Esophagus muscularis mucosa (tissue), 4 donors: ENCODE measurements at places on chromosomes 6 and 20. TPM values are rescaled to one million over a fixed set of nuclear protein-coding genes. Genes with fewer than 3 reads are reported as not detected.

MARCKS gene
- total RNA-seq, result 31.1 TPM

IPCEF1 gene
- total RNA-seq, result 0.83 TPM

GRCh38 chr6:136169394-136170148, 80.5 kb downstream of the MTFR2 start:
- H3K4me1 ChIP-seq, result peaks cover 13% of the 10 kb centered on the region
- H3K27me3 ChIP-seq, result no peaks in the 10 kb centered on the region
- H3K27ac ChIP-seq, result no peak overlapping the region

DNA sequence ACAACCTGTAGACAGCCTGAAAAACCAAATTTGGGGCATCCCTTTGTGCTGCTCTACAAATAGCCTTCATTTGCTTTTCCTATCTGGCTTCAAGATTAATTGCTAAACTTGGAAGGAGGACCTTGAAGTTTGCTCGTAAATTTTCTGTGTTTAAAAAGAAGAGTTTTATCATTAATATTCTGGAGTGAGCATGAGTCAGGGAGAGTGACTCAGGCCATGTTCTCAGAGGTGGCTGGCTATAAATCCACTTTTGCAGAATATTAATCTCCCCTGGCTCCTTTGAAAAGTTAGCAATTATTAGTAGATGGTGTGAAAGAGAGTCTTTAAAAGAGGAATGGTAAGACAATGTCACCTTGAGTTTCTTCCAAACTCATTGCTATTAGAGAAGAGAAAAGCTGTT, 91.0 kb downstream of the ANKEF1 start:
- H3K4me1 ChIP-seq, result no peaks in the 10 kb centered on the region
- DNase-seq, result no peak
- no peaks in the 10 kb centered on the region for H3K36me3 ChIP-seq
- H3K27ac ChIP-seq, result no peak overlapping the region

DNA sequence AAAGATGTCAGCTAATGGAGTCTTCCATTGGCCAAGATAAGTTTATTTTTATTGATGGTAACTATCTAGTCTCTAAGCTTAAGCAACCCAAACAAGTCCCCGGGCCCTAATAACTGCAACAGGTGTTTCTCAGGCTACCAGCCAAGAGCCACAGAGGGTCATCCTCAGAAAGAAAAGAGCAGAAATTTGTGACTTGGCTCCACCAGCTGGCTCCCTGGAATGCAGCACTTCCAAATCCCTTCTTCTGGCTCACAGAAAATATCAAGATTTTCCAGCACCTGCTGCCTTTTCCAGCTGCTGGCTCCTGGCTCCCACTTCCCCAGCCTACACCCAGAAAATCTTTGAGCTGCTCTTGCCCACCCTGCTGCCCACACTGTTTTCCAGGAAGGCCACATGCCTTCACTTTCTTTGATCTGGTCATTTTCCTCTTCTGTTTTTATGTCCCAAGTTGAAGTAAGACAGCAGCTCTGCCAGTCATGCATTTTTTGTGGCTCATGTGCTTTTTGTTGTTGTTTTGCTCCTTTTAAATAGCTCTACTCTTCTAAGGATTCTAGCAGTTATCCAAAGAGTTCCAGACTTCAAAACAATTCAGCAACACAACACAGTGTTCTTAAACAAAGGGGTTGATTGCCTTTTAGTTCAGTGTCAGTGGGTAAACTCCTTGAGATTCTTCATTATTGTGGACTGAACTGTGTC, 151.0 kb upstream of the SMLR1 start:
- H3K27ac ChIP-seq, result no peak overlapping the region
- H3K4me1 ChIP-seq, result no peaks in the 10 kb centered on the region
- H3K27me3 ChIP-seq, result no peaks in the 10 kb centered on the region

- H3K4me3 ChIP-seq, result no peak overlapping the region
- no peaks in the 10 kb centered on the region for H3K27me3 ChIP-seq
- no peaks in the 10 kb centered on the region for H3K36me3 ChIP-seq
- DNase-seq, result no peak
- no peak overlapping the region for H3K27ac ChIP-seq
Measured at GRCh38 chr6:51928320-51928719, 159.1 kb downstream of the PKHD1 start.

- H3K4me1 ChIP-seq, result no peaks in the 10 kb centered on the region
- H3K27me3 ChIP-seq, result no peaks in the 10 kb centered on the region
- no peaks in the 10 kb centered on the region for H3K36me3 ChIP-seq
- no peak for DNase-seq
Measured at GRCh38 chr20:54152227-54153040, 21.4 kb downstream of the CYP24A1 start.

- no peaks in the 10 kb centered on the region for H3K36me3 ChIP-seq
- DNase-seq, result no peak
- H3K27me3 ChIP-seq, result no peaks in the 10 kb centered on the region
- no peak overlapping the region for H3K4me3 ChIP-seq
- H3K27ac ChIP-seq, result no peak overlapping the region
- H3K4me1 ChIP-seq, result no peaks in the 10 kb centered on the region
Measured at GRCh38 chr6:146194434-146194833, 165.6 kb downstream of the GRM1 start.

DNA sequence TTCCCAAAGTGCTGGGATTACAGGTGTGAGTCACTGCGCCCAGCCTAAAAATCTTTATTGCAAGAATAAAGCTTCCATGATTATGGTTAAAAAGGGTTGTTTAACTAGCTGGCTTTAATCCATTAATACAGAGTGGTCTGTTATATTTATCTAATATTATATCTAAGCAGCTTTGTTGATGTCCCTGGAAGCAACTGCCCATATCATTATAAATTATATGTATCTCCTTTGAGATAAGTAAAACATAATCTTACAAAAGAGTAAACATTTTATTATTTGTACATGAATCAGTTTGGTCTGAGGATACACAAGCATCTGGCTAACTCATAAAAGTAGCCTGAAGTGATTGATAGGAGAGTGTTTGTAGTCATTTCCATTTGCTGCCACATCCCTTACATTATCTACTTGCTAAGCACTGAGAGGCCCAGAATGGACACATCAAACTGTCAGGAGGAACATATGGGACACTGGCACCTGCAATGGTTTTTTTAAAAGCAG, 46.9 kb downstream of the TRAF3IP2 start:
- peak overlapping the region; percentile 87 for H3K27ac ChIP-seq
- H3K36me3 ChIP-seq, result peaks cover 5% of the 10 kb centered on the region
- no peaks in the 10 kb centered on the region for H3K27me3 ChIP-seq
- no peak for DNase-seq

DNA sequence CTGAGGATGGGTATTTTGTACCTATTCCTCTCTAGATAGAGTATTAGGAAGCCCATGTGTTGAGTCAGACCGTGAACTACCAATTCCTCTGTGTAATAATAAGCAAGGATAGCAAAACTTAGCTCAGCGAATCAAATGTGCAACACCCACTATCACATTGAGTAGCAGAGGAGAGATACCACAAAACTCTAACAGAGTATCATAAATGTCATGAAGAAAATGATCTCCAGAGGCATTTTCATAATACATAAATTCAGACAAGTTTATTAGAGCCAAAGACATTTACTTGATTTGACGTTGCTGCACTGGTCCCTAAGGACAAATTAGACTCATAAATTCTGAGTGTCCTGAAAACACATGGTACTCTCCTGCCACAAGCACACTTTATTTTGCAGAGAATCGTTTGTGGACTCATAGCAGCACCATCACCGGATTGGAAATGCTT, 245.2 kb downstream of the HAO1 start:
- no peak for DNase-seq
- no peaks in the 10 kb centered on the region for H3K4me1 ChIP-seq
- no peak overlapping the region for H3K4me3 ChIP-seq
- no peak overlapping the region for H3K27ac ChIP-seq

- DNase-seq, result no peak
- H3K27me3 ChIP-seq, result no peaks in the 10 kb centered on the region
- peaks cover 12% of the 10 kb centered on the region for H3K4me1 ChIP-seq
- H3K36me3 ChIP-seq, result no peaks in the 10 kb centered on the region
Measured at GRCh38 chr6:73747289-73747688, 51.3 kb downstream of the CD109 start.

DNA sequence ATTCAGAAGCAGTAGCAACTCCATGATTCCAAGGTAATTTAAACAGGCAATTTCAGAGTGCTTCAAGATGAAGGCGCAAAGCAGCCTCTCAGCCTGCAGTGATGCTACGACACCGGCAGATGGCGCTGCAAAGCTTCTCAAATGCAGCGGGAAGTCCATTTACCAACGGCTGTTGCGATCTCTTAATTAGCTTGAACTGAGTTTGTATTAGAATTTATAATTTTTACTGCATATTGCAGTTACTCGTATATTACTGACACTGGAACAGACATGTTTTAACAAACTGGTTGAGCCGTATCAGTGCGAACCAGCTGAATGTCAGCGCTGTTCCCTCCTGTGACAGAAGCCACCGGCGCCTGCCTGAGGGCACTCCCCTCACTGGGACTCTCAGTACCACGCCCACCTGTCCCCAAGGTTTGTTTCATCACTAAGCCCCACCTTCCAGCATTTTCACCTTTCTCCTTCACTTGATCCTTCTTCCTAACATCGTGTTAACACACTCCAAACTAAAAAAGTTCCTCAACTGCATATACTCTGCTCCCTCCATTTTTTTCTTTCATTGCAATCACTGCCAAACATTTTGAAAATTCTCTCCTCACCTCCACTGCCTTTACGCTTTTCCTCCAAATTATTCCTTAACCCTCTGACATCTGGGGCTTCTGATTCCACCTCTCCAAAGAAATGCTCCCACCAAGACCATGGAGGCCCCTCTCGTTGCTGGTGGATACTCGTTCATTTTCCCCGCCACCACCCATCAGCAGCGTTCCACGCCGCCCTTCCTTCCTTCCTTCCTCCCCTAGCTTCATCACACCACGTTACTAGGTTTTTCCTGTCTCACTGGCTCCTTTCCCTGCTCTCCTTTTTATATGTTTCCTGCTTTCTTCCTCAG, 14.5 kb downstream of the GNL1 start:
- DNase-seq, result peak; percentile 94
- H3K27me3 ChIP-seq, result no peaks in the 10 kb centered on the region
- H3K4me3 ChIP-seq, result peak overlapping the region; percentile 34
- H3K27ac ChIP-seq, result peak overlapping the region; percentile 40
- peaks cover 8% of the 10 kb centered on the region for H3K4me1 ChIP-seq

DNA sequence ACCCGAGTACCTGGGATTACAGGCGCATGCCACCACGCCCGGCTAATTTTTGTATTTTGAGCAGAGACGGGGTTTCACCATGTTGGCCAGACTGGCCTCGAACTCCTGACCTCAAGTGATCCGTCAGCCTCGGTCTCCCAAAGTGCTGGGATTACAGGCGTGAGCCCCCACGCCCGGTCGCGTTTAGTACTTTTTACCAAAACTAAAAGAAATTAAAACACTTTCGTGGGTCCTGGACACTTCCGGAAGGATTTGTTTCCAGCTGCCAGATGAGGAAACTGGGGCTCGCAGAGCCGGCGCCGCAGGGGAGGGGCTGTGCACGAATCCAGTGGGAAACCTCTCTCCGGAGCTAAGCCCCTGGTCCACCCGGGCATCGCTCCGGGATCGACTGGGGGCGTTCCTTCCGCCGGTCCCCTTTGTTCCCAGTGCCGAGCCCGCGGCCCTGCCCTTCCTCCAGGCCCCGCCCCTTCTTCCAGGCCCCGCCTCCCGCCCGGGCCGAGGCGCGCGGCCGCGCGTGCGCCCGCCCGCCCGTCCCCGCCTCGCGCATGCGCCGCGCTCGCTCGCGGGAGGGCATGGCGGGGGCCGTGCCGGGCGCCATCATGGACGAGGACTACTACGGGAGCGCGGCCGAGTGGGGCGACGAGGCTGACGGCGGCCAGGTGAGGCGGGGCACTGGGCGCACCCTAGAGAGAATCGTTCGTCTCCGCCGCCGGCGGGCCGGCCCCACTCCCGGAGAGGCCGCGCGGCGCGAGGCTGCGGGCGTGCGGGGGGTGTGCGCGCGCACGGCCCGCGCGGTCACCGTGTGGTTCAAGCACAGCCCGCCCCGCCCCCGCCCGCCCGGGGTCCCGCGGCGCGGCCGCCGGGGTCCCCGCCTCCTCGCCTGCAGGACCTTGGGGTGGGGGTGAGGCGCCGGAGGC, at the start of gene NELFCD:
Gene NELFCD (plus strand): TSS at position 546 of the 917 bp plus-strand sequence. CDS start 54 bp downstream, at position 600.
- H3K27me3 ChIP-seq, result no peaks in the 10 kb centered on the region
- peaks cover 4% of the 10 kb centered on the region for H3K36me3 ChIP-seq
- peak within 1 kb of the TSS; percentile 81 for H3K27ac ChIP-seq
- DNase-seq, result peak; percentile 94
- H3K4me1 ChIP-seq, result peaks cover 33% of the 10 kb centered on the region

DNA sequence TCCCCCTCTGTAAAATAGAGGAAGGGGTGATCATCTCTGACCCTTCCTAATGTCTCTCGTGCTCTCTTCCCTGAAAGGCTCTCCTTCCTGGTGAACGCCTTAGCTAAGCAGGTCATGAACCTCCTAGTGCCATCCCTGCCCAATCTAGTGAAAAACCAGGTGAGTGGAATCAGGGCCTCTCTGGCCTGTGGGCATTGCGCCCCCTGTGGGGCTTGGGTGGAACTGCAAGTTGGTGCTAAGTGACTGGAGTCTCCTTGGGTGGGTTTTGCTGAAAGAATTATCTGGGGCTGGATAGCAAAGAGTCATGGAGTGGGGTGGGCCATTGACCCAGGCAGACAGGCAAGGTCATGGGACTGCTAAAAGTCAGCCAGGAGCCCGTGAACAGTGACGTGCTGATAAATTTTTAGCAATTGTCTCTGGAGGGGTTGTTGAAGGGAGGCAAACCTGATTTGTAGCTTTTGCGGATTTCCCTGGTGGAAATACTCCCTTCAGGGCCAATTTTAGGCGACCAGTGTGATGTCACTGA, 8.9 kb downstream of the BPIFB1 start:
- H3K4me1 ChIP-seq, result no peaks in the 10 kb centered on the region
- H3K27ac ChIP-seq, result no peak overlapping the region
- no peaks in the 10 kb centered on the region for H3K27me3 ChIP-seq
- no peak overlapping the region for H3K4me3 ChIP-seq
- H3K36me3 ChIP-seq, result no peaks in the 10 kb centered on the region

DNA sequence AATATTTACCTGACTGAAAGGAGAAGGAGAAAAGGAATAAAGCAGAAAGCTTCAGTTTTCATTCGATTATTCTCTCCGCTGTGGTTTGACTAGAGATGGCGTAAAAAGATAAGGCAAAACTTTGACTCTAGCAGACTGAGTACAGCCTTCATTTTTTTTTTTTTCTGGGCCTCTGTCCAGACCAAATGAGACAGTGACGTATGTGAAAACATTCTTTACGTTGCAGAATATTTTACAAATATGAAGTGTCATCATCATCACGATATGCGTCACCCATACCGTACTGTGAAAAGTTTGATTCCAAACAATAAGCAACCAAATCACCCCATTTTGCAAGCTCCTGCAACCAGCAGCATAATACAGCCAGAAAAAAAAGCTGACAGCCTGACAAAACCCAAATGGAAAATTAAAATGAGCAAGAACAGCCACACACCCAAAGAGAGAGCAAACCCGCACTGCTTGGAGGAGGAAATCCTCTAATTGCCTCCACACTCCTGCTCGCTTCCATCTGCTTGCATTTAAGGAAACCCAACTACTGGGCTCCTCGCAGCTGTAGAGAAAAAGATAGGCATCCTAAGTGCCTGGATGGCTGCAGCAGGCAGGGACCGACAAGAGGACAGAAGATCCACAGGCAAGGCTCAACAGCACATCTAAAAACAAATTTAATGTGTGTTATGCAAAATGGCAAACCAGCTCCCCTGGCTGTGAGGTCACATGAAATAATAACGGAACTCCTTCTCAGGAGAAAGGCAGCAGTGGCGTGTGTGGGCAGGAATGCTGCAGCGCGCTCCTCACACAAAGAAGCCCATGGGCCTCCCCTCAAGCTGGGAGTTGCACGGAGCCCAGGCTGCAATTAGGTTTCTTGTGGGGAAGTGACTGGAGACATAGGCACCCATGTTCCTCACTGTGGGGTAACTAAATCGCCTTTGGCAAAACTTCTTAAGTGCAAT, 113.1 kb downstream of the FYN start:
- no peak for DNase-seq
- H3K27ac ChIP-seq, result peak overlapping the region; percentile 24
- no peaks in the 10 kb centered on the region for H3K36me3 ChIP-seq
- H3K4me1 ChIP-seq, result peaks cover 60% of the 10 kb centered on the region
- H3K27me3 ChIP-seq, result no peaks in the 10 kb centered on the region
